ENCODE measurements at places on chromosomes 11 and 22.

GRCh38 chr11:123230346-123230745 lies 35.3 kb upstream of the CLMP start:
- DNase-seq = no peak

- no peak for DNase-seq
Measured at GRCh38 chr11:20368438-20368837, 4.9 kb downstream of the HTATIP2 start.

- DNase-seq = peak; percentile 42
Measured at GRCh38 chr22:41092847-41093411, 537 bp downstream of the EP300 start.

- no peak for DNase-seq
Measured at GRCh38 chr11:119995730-119996491, 142.0 kb downstream of the TRIM29 start.

- no peak for DNase-seq
Measured at GRCh38 chr11:11486002-11486401, 133.0 kb upstream of the CSNK2A3 start.

GRCh38 chr22:43053176-43053575 lies 36.0 kb downstream of the TTLL1 start:
- DNase-seq = no peak

DNA sequence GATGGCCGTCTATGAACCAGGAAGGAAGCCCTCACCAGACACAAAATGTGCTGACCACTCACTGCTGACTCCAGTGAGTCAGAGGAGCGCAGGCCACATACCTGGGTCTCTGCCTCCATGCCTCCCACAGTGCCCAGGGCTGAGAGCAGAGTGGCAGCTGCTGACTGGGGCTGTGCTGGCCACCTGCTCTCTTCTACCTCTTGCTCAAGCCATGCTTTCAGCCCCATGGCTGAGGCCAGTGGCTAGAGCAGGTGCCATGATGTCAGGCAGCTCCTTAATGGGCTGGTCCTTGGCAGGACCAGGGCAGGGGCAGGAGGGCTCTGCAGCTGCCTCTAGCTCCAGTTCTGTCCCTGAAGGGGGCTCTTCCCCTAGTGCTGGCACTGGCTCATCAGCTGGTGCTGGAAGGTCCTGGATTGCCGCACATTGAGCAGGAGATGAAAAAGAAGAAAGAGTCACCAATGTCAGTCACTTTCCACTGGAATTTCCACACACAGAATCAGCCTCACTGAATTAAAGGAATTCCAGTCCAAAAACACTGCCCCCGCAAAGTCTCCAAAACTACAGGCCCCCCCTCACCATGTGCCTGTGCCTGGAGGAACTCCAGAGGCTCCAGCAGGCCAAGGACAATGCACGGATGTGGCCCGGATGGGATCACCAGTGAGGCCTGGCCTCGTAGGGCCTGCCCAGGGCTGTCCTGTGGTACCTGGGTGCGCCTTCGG lies 86.4 kb downstream of the GGTLC2 start:
- DNase-seq = no peak

All from kidney capillary endothelial cell (primary cell).